ENCODE measurements at places on chromosomes 11 and 22. TPM values are rescaled to one million over a fixed set of nuclear protein-coding genes. Genes with fewer than 3 reads are reported as not detected.

OR52E4 gene
- not detected for total RNA-seq

DNA sequence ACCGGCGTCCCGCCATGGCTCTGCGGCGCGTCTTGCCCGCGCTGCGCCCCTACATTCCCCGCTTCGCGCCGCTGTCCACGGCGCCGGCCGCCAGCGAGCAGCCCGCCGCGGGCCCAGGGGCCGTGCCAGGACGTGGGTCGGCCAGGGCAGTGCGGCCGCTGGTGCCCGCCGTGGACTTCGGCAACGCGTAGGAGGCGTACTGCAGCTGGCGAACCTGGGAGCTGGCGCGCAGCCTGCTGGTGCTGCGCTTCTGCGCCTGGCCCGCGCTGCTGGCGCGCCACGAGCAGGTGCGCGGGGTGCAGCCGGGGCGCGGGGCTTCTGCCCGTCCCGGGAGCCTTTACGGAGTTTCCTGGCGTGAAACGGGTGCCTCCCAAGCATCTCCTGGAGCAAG is 20.1 kb downstream of the DGCR6L start:
- peak; percentile 28 for DNase-seq

DNA sequence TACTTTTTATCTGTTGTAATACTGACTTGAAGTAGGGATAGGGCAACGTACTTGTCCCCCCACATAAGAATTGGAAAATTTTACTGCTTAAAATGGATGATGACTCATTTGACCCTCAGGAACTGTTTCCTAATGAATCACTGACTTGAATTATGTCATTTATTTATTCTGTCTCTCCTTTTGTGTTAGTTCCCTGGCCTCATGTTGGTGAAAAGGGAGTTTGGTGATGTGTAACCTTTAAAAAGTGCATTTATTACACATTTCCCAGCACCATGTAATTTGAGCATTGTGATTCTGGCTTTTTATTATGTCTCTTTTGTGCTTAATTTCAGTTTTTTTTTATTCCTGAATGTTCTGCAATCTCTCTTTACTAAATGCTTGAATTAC is 20.3 kb upstream of the PGM2L1 start:
- peak; percentile 82 for DNase-seq

- DNase-seq = peak; percentile 23
Measured at GRCh38 chr11:102831489-102832440, 11.6 kb downstream of the MMP3 start.

GRCh38 chr11:100663583-100663982 is 23.5 kb upstream of the ARHGAP42 start:
- DNase-seq = no peak

DNA sequence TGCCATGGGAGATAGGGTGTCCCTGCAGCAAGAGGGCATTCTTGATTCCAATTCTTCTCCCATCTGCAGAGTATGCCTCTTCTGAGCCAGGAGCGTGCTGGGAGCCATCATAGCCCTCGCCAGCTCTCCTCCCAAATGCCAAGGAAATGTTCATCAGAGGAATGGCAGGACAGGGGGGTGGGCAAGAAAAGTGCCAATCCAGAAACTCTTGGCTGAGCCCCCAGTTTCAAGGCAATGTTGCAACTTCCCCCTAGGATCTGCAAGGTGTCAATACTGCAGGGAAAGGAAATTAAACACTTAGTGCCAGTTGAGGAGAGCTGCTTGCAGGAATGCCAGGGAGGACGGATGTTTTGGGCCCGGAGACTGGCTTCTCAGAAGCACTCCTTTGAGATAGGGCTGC is 94.8 kb upstream of the PRDM11 start:
- no peak for DNase-seq

GRCh38 chr11:117664897-117665296 is 132.1 kb downstream of the DSCAML1 start:
- no peak for DNase-seq

- DNase-seq = no peak
Measured at GRCh38 chr11:2523821-2524391, 79.1 kb downstream of the KCNQ1 start.

ARHGAP32 gene
- total RNA-seq = 8.4 TPM

- DNase-seq = peak; percentile 15
Measured at GRCh38 chr22:24112188-24112587, 69.1 kb upstream of the SUSD2 start.

RNF121 gene
- total RNA-seq = 65.8 TPM

GAS2L1 gene
- total RNA-seq = 1.4 TPM

WT1 gene
- total RNA-seq = not detected

- DNase-seq = no peak
Measured at GRCh38 chr11:95231881-95232605, 1.0 kb upstream of the SESN3 start.

RIC8A gene
- 129 TPM for total RNA-seq

DNA sequence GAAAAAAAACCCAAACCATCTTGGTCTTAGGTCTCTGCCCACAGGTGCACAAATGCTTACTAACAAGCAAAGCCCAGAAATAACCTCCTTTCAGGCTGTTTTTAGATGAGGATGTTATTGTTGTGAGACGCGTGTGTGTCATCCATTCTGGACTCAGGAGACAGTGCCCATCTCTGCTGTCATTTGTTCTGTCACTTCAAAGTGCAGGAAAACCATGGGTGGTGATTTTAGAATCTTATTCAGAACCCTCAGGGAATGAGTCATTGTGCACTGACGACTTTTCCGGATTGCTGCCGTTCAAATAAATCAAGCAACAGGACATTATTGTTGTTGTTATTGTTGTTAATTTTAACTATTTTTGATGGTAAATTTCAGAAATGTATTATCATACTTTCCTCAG is 110.3 kb downstream of the LRRC32 start:
- DNase-seq = no peak

NUP98 gene
- 145 TPM for total RNA-seq

IGSF9B gene
- under 0.01 TPM for total RNA-seq

DNA sequence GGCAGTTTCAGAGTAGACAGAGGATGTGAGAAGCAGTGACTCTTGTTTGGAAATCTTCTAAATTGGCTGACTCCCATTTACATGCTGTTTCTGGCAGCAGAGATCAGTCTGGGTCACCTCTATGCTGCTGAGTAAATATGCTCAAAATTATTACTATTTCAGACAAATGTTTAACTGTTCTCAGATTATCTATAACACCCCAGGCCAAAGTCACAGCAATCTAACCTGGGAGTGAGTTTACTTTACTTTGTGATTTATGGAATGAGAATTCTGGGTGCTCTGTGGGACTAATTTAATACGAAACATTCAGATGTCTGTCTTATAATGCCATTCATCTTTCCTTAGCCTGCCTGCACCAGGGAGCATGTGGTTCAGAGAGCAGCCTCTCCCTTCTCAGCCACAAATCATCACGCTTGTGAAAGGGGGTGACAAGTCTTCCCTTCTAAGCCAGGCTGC is 282.5 kb upstream of the MPPED2 start:
- DNase-seq = no peak

PIM3 gene
- 10.3 TPM for total RNA-seq
